ENCODE measurements at places on chromosomes 11 and 22.
A peak's percentile ranks its signal among the peaks of the same experiment; 100 is the strongest.

- peak; percentile 93 for DNase-seq
Observed at GRCh38 chr11:12224537-12224893, 114.1 kb downstream of the MICAL2 start.

DNA sequence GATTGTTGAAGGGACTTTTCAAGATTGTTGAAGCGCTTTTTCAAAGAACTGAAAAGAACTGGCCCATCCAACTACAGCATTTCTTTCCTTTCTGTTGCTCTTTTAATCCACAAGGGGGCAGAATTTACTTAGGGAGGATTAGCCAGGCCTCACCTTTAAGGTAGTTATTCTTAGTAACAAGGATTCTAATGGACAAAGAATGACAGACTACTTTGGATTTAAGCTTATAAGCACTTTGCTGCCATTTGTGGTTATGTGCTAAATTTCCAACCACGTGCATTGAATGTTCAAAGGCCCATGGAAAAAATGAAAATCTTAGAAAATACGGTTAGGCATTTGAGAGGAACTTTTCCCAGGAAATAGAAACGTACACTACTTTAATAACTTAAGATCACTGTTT, 49.5 kb upstream of the HSPA8 start:
- peak; percentile 64 for DNase-seq

- no peak for DNase-seq
Observed at GRCh38 chr11:22349491-22349890, 11.3 kb downstream of the SLC17A6 start.

GRCh38 chr11:24872186-24872585, 375.3 kb downstream of the LUZP2 start:
- no peak for DNase-seq

GRCh38 chr11:15991215-15991614, 365.1 kb downstream of the SOX6 start:
- DNase-seq, result no peak

DNA sequence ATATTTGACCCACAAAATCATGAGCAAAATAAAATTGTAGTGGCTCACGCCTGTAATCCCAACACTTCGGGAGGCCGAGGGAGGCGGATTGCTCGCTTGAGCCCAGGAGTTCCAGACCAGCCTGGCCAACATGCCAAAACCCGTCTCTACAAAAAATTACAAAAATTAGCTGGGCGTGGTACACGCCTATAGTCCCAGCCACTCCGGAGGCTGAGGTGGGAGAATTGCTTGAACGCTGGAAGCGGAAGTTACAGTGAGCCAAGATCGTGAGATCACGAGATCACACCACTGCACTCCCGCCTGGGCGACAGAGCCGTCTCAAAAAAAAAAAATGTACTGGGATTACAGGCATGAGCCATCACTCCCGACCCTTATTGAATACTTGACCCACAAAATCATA, 2.0 kb upstream of the RRAS2 start:
- DNase-seq, result no peak

- DNase-seq, result peak; percentile 74
Observed at GRCh38 chr22:24996420-24996952, 44.0 kb downstream of the KIAA1671 start.

DNA sequence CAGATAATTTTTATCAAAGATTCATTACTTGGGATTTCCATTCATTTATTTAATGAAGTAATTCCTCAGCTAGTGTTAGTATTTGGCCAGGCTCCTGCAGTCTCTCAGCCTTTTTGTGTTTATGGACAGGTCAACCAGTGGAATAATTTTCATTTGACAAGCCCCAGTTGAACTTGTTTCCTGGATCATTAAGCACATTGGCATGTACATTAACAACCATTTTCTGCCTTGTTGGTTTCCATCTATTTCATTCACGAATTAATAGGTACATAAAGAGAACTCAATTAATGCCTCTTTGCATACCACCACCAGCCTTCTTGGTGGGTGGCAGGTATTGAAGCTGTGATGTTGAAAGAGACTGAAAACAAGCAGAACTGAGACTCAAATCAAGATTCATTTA, 745.2 kb downstream of the KCNA4 start:
- DNase-seq, result no peak

- DNase-seq, result no peak
Observed at GRCh38 chr11:12273618-12273995, 103.8 kb upstream of the PARVA start.

DNA sequence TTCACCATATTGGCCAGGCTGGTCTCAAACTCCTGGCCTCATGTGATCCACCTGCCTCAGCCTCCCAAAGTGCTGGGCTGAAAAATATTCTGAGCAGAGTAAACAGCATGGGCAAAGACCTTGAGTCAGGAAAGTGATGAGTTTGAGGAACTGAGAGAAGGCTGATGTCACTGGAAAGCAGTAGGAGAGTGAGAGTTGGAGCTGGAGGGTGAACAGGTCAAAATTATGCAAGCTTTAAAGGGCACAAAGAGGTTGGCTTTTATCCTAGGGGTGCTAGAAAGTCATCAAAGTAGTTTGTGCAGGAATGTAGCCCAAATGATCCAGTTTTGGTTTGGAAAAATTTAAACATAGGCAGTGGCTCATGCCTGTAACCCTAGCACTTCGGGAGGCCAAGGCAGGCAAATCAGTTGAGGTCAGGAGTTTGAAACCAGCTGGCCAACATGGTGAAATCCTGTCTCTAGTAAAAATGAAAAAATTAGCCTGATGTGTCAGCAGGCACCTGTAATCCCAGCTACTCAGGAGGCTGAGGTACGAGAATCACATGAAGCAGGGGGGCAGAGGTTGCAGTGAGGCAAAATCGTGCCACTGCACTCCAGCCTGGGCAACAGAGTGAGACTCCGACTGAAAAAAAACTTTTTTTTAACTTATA, 44.7 kb upstream of the CXCR5 start:
- DNase-seq, result no peak

DNA sequence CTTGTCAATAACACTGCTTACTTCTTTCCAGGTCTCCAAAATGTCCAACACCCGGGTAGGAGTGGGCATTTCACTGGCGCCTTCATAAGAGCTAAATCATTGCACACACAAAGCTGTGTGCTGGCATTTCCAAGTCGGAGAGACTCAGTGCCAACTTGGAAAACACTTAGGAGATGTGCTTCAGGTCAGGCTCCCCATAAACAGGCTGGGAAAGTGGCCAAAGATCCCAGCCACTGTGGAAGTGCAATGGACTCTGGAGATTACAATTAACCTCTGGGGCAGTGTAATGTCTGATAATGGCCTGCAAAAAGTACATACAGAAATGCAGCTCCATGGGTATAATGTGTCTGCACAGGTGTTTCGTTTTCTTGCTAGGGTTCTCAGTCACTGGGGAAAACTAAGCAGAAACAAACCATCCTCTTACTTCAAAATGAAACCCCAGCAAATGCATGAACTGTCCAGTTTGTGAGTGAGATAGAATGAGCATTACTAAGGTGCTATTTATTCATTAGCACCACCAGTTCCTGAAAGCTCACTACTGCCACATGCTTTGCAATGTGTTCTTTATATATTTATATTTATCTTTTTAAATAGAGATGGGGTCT, 79.0 kb downstream of the ABTB2 start:
- DNase-seq, result no peak

DNA sequence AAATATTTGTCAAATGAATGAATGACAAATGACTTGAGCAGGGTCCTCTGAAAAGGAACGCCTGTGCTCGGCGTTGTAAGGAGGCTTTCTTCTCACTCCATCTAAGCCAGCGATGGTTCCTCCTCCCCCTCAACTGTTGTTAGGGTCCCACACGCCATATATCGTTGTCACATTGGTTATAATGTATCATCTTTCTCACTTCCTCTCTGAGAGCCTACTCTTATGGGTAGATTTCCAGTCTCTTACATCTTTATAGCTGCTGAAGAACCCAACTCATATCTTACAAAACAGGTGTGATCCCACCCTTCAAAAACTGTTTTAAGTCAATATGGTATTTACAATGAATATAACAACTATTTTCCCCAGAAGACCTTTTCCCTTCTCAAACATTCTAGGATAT, 81.5 kb downstream of the NAV2 start:
- no peak for DNase-seq

DNA sequence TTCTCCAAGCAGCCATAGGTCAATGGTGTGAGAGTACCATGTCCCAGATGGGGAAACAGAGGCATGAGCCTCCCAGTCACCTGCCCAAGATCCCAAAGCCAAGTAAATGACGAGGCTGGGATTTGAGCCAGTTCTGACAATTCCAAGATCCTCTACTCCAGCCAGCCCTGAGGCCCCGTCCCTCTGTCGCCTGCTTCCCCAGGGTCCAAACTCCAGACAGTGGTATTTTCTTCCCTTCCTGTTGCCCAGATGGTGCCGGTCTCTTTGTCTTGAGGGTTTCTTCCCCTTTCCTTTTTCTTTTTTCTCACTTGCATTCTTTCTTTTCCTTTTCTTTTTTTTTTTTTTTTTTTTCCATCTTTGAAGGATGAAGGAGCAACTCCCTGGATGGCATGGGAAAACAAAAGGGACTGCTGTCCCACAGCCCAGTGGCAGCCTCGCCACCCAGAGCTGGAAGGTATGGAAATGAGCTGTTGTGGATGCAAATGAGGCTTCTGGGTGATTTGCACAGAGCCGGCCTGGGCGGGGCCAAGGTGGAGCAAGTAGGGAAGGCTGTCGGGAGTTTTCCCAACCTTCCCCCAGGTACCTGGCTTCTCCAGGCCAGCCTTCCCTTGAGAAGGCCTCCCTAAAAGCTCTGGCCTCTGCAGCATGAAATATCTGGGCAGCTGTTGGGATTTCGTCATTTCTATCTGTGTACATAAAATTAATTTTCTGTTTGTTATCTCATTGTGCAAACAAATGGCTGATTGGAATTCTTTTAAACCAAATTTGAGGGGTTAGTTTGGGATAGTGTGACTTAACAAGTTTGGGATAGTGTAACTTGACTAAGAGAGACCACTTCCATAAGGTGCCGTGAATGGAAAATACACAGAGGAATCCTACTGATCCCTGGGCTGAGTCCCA, 146.8 kb downstream of the MN1 start:
- no peak for DNase-seq

DNA sequence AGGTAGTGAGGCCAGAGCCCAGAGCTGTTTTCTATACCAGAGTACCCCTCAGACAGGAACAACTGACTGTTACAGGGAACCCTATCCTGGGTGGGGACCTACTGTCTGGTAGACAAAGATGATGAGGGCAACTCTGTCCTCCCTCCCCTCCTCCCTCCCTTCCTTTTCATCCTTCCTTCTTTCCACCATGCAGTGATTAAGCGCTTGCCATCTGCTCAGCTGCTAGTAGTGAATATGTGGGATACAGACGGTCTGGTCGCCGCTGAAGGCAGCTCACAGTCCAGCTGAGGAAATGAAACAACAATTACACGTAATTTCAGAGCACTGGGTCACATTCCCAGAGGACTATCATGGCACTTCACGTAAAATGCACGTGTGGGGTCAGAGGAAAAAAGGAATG, 597.1 kb downstream of the BUD13 start:
- DNase-seq, result no peak

GRCh38 chr22:50702261-50702671, 29.6 kb downstream of the SHANK3 start:
- no peak for DNase-seq

GRCh38 chr11:126277780-126278179, 5.1 kb upstream of the TIRAP start:
- DNase-seq, result no peak

DNA sequence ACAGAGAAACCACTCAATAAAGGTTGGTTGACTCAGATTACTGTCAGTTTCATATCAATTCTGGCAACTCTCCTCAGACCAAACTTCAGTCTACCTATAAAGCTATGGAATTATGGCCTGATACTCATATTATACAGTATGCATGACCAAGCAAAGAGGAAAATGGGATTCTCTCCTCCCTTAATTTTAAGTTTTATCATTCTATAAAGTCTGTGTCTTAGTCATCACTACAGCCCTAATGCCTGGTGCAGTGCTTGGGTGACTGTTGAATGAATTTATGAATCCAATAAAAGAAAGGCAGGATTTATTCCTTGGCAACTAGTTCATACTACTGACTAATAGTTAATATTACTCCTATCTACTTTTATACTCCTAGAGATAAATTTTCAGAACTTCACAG, 37.6 kb upstream of the GRAMD1B start:
- no peak for DNase-seq

DNA sequence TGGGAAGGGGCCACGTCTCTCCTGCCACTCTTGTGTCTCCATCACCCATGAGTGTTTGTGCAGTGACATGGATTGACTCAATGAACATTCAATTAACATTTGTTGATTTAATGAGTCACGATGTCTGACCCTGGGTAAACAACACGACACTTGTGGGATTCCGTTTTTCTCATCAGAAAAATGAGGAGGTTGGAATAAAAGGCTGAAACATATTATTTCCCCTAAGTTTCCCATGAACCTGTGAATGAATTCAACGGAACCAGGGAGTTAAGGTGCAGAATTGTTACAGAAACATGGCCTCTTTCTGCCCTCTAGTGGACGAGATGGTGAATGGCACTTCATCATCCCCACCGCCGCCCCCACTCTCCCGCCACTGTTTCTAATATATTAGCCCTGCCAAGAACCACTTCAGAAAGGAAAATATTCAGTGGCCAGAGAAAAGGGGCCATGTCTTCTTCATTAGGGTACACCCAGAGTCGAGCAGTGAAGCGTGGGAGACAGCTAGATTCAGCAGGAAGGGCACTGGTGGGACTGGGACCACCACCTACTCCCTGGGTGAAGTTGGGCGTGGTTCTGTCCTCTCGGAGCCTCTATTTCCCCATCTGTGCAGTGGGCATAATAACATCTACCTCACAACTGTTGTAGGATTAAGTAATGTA, 46.3 kb upstream of the SYT13 start:
- DNase-seq, result peak; percentile 68

DNA sequence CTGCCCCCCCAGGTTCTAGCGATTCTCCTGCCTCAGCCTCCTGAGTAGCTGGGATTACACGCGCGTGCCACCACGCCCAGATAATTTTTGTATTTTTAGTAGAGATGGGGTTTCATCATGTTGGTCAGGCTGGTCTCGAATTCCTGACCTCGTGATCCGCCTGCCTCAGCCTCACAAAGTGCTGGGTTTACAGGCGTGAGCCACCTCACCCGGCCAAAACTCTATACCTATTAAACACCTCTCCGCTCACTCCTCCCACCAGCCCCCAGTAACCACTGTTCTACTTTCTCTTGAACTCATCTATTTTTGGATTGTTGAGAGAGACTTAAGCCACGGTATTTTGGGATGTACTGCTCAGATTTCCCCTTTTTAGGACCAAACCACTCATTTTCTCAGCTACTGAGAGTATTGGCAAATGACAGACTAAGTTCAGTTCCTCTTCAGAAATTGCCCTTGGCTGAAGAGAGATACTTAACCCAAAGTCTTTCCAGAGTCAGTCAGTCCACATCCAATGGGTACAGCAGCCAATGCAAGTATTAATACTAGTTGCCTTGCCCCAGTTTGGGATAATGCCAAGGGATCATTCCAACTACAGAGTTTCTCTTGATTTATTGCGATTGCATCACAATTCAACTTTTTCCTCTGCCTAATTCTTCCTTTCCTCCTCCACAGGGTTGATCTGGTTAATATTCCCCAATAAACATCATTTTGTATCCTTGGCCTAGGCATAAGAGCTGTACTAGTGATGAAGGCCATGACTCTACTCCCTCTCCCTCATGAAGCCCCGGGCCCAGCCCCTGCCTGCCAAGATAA, 36.8 kb upstream of the CSTF3 start:
- no peak for DNase-seq
